ENCODE measurements at places on chromosomes 6 and 20. TPM values are rescaled to one million over a fixed set of nuclear protein-coding genes. Genes with fewer than 3 reads are reported as not detected.

GRCh38 chr6:21022343-21023107 lies 488.3 kb downstream of the CDKAL1 start:
- peak; percentile 90 for DNase-seq

- DNase-seq = peak; percentile 41
Observed at GRCh38 chr20:4601630-4602296, 119.9 kb upstream of the PRND start.

GRCh38 chr20:33840160-33840559 lies 29.0 kb downstream of the CHMP4B start:
- no peak for DNase-seq

DNA sequence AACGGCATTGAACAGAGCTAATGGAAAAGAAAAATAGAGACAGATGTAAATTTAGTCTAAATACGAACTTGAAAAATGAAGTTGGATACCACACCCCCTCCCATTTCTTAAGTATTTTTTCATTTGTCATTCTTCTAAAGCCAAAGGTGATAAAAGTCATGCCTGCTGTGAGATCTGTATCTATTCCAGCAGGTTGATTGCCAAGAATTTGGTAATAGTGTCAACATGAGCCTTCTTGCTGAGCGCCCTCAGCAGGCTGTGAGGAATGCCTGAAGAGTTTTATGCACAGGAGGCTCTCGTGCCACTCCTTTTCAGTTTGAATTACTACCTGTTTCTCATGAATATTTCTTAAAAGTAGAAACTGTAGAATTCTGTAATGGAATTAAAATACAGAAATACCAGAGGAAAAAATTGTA lies 165.4 kb downstream of the QKI start:
- no peak for DNase-seq

GRCh38 chr6:96016334-96017069 lies 728 bp downstream of the FUT9 start:
- no peak for DNase-seq

- DNase-seq = peak; percentile 27
Observed at GRCh38 chr6:100267721-100268123, 197.0 kb downstream of the SIM1 start.

DNA sequence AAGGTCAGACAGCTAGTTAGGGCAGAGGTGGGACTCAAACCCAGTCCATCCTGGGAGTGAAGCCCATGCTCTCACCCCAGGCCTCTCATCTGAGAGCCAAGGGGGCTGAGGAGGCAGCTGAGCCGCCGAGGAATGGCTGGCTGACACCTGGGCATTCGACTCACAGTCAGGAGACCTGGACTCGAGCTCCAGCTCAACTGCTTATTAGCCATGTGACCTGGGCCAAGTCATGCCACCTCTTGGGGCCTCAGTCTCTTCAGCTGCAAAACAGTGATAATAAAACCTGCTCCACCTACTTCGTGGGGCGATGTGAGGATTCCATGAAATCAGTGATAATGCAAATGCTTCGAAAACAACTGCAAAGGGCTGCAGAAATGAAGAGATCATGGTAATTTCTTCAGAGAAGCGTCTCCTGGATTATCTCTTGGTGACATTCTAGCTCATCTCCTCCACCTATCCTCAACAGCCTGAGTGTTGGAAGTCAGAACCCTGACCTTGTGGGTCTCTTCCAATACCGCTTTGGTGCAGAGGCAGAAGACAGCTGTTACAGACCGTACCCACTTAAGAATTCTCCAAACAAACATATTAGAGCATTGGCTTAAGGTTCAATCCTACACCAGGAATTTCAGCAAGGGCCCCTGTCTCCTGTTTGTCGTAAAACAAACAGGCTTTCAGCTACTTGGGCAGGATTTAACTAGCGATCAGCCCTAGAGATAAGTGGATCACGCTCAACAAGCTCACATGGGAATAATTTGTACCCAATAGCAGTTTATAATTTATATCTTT lies 60.0 kb upstream of the PIM1 start:
- DNase-seq = no peak

- no peak for DNase-seq
Observed at GRCh38 chr20:47127999-47128398, 228.5 kb downstream of the ZMYND8 start.

DNA sequence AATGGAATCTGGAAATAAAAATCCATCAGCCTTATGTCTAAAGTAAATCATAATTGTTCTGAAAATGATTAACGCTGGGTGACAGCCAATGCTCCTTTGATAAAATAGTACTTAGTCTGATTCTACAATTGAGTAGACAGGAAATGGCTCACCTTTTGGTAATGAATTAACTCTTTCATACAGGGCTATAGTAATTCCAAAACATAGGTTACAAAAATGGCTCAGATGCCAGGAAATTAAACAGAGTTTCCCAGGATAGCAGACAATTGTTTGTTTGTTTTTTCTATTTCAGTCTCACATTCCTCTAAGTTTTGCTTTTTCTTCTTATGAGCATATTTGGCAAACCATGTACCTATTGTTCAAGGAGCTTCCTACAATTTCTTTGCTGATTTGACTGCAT lies 257.2 kb upstream of the EPHA7 start:
- DNase-seq = no peak

GRCh38 chr20:10376270-10377075 lies 57.5 kb downstream of the MKKS start:
- peak; percentile 90 for DNase-seq

GRCh38 chr6:48184648-48185047 lies 73.7 kb upstream of the PTCHD4 start:
- no peak for DNase-seq

DNA sequence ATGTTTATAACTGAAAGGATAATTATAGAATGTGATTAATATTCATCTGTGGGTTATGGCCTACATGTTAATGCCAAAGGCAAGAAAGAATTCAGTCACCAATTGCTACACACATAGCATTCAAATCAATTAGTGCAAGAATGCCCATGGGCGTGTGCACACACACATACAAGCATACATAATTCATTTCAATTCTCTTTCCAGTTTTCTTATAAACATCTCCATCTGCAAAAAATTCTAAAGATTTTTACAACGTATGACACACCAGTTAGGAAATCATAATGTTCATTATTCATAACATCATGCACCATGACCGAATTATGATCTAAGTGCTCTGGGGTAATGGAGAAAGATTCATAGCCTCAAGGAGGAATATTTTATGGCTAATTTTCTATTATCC lies 111.0 kb upstream of the ADTRP start:
- no peak for DNase-seq

DNA sequence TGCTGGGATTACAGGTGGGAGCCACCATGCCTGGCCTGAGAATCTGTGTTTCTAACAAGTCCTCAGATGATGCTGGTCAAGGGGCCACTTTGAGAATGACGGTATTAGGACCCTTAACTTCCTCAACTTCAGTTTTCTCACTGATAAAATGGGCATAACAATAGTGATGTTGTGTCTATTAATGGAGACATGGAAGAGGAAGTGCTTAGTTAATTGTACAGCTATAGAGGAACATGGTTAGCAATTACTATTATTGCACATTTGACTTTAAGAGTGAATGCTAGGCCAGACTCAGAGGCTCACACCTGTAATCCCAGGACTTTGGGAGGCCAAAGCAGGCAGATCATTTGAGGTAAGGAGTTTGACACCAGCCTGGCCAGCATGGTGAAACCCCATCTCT lies 12.7 kb downstream of the DPPA5 start:
- DNase-seq = no peak

DNA sequence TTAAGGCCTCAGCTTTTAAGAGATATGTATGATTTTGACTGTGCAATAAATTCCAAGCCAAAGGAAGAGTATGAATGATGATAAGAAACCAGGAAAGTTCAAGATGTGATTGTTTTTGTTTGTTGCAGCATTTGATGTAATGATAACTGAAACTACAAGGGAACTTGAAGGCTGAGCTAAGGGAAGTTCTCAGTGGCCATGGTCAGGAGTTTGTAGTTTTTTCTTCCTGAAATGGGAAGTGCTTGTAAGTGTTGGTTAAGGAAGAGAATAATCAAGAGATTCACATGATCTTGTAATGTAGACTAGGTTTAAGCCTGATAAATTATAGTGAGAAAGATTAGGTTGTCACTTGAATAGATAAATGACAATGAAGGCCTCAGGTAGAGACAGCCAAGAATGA lies 53.4 kb downstream of the PTCHD4 start:
- no peak for DNase-seq

GRCh38 chr6:6722195-6722594 lies 133.7 kb downstream of the LY86 start:
- DNase-seq = no peak

DNA sequence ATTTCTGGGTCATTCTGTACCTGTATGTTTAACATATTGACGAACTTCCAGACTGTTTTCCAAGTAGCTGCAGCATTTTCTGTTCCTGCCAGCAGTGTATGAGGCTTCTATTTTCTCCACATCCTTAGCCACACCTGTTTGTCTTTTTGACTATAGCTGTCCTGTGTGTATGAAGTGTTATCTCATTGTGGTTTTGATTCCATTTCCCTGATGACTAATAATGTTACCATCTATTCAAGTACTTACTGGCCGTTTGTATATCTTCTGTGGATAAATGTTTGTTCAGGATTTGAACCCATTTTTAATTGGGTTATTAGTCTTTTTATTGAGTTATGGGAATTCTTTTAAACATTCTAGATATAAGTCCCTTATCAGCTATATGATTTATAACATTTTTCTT lies 95.2 kb downstream of the JAG1 start:
- DNase-seq = peak; percentile 51

DNA sequence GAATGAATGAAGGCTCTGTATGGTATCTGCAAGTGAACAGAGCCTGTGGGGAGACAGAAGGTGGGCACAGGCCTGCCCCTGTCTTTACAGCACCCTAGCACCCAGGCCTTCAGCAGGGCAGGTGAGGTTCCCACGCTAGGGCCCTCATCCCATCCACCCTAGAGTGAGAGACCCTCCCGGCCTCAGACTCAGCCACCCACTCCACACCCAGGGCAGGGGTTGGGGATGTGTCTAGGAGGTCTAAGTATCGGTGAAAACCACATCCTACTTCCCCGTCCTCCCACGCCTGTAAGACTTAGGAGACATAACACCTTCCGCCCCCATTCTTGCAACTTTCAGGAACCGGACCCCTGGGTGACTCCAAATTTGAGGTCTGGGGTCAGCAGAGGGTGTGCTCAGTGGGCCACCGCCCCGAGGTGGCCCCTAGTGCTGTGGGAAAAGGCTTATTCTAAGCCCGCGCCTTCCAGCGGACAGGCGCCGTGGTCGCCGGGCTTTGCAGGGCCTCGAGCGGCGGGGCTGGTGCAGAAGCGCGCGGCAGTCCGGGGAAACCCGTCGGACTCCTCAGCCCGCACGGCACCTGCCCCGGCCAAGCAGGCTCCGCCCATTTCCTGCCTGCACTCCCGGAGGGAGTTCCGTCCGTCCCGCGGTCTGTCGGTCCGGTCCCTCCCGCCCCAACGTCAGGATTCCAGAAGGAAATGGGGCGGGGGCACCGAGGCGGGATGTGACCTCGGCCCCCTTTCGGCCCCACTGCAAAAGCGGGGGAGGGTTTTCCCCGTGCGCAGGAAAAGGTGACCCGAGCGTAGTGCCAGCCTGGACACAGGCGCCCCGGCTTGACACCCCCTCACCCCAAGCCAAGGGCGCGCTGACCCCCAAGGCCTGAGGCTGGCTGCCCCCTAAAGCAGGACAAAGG lies 868 bp downstream of the SAMD10 start:
- peak; percentile 47 for DNase-seq

GRCh38 chr6:138115877-138116660 lies 8.8 kb upstream of the PERP start:
- DNase-seq = peak; percentile 84

DNA sequence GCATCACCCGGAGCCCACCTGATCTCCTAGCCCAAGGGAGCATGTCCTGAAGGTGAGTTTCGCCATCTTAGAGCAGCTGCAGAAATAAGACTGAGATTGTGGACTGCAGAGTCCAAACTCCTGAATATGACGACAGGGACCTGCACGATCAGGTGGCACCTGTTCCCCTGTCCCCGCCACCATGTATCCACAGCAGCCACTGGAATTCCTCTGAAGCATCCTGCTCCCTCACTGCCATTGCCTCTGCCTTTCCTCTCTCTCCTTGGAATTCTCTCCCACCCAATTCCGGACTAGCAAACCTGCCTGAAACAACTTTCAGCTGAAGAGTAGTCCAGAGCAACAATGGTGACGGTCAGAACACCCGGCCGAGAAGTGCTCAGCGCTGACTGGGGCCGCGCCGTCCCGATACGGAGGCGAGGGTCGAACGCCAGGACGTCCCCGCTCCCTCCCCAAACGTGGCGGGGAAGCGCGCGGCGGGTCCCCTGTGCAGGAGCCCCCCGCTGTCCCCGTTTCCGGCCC lies 694 bp upstream of the FAM120B start:
- no peak for DNase-seq

DNA sequence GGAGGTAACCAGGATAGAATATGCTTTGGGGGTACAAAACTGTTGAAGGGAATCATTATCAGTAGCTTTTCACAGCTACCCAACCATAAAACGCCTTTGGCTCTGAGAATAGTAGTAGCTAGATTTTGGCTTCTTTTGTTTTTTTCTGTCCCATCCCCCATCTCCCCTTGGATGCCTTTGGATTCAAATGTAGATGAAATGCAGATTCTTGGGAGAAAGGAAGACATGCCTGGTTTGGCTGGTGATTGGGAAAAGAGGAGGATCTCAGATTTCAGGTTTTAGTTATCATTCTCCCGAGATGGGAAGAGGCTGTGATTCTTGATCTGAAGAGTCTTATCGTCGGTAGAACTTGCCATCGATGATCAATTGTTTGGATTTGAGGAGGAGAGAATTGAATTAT lies 3.5 kb upstream of the CDYL start:
- no peak for DNase-seq

DNA sequence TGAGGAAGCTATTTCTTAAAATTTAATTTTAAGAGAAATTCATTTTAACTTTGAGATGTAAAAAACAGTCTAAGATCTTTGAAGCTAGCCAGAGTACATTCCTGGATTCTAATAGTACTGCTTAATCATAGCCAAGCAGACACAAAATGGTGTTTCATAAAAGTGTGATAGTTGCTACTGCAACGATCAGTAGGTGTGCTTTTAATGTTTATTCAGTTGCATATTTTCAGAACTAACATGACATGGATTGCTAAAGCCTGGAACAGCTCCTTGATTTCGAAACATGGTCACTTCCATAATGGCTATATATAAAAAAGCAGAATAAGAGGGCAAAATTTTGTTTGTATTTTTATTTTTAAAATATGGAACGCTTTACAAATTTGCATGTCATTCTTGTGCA lies 35.5 kb downstream of the SESN1 start:
- DNase-seq = peak; percentile 9

CTCFL gene
- not detected for total RNA-seq

IPCEF1 gene
- 2.3 TPM for total RNA-seq

MUC22 gene
- not detected for total RNA-seq

PPP1R3D gene
- total RNA-seq = 10.9 TPM

VNN1 gene
- not detected for total RNA-seq

ZNF831 gene
- total RNA-seq = under 0.01 TPM

C6orf52 gene
- total RNA-seq = not detected

Measured in dermis blood vessel endothelial cell (primary cell).